A549 treated with dexamethasone at 1 μM for 4 hours (cell line): ENCODE measurements at places on chromosomes 5 and 9. TPM values are rescaled to one million over a fixed set of nuclear protein-coding genes. Genes with fewer than 3 reads are reported as not detected.

Gene CDX1
- not detected in 5 replicates for total RNA-seq

Gene CKMT2
- not detected in 5 replicates for total RNA-seq

Gene NEUROG1
- total RNA-seq: not detected in 5 replicates

Gene GDF9
- total RNA-seq: 0.08 to 0.25 TPM (median 0.19 TPM) in 5 replicates

Gene DNAJB5
- 11.7 to 13.9 TPM (median 13.0 TPM) in 5 replicates for total RNA-seq

Gene PCSK5
- total RNA-seq: 1.6 to 2.3 TPM (median 2.1 TPM) in 5 replicates

Gene PRELID1
- 272 to 376 TPM (median 337 TPM) in 5 replicates for total RNA-seq

Gene MARCOL
- total RNA-seq: not detected in 5 replicates

Gene IFNB1
- total RNA-seq: 0.10 TPM in 1 of 5 replicates, not detected in the others

Gene SGCD
- total RNA-seq: 4.1 to 5.3 TPM (median 4.9 TPM) in 5 replicates

Gene LCN1
- total RNA-seq: 0.14 to 0.30 TPM (median 0.21 TPM) in 4 of 5 replicates, not detected in the other
